ENCODE measurements at places on chromosomes 6 and 20.

DNA sequence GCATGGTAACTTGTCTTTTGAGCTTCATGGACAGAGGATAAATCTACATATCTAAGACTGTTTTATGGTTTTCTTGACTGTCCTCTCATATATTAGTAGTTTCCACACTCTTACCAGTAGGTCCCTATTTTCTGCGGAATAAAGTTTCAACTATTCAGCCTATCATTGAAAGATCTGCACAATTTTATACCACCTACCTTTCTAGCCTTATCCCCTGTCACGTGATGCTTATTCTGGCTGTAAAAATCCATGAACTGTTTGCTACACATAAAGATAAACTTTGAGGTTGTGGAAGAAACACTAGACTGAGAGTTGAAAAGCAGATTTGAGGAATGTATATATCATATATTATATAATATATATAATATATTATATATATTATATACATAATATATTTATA is 423.8 kb downstream of the TENT5A start:
- DNase-seq: no peak

- peak; percentile 66 for DNase-seq
These were observed 815.5 kb upstream of the SLC35B3 start for GRCh38 chr6:9250852-9251251.

DNA sequence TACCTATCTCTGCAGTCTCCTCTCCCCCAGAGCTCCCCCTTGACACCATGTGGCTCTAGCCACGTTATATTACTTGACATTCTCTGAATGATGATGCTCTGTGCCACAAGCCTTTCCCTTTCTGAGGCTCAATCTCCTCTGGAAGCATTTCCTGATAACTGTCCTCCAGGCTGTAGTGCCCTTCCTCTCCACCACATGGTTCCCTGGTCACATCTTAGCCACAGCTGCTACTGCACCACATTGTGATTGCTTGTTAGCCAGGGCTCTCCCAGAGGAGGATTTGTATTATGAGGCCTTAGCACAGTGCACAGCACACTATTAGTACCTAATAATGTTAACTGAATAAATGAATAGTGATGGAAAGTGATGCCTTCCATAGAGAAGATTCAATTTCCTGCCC is 63.9 kb upstream of the RCAN2 start:
- DNase-seq: no peak

GRCh38 chr20:47181056-47181862 is 175.2 kb downstream of the ZMYND8 start:
- peak; percentile 43 for DNase-seq

- DNase-seq: no peak
These were observed 35.0 kb downstream of the FAM50B start for GRCh38 chr6:3884007-3884745.

GRCh38 chr6:41547799-41548097 is 1.6 kb downstream of the FOXP4 start:
- no peak for DNase-seq

Measured in NCI-H460 (cell line).